ENCODE measurements at places on chromosomes 1 and 21.

GRCh38 chr1:167431261-167431908, 86.9 kb downstream of the CD247 start:
- no peak for DNase-seq

DNA sequence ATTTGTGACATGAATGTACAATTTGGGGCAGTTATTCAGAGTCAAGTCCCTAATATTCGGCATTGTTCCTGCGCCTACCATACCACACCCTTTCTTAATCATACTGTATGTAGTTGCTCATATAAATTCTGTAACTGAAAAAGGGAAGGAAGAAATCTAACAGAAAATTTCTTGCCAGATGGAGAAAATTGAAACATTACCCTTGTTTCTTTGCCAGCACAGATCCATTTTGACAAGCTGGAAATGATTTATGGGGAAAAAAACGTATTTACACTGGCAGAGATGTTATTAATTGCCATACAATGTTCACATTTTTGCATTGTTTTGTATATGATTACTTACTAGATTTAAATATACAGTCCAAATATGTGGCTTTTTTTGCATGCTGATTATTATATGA, 363.8 kb upstream of the PKN2 start:
- no peak for DNase-seq

DNA sequence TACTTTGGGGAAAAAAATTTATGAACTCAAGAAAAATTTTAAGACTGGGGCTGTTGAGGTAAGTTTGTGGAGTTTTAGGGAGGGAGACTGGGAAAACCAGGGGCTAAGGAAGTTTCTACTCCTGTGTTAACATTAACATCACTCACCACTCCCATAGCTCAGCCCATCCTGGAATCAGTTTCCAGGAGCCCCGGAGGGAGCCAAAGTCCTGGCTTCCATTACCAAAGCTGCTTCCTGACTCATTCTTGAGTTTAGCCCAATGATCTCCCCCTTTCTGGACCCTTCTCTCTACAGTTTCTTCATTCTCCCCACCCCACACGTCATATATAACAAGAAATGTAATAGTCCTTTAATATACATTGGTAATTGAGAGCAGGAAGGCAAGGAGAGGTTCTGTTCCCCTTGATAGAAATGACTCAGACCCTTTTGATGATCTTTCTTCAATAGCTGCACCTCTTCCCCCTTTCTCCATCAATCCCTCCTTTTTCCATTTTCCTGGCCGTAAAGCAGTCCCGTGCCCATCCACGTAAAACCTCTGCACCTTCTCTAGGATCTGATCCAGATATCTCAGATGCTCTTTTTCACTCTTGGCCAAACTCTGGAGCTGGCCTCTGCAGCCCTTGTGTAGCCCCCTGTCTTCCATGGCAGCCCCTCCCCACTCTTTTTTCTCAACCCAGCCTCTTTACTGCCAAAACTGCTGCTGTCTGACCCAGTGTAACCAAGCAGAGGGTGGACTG, 4.6 kb upstream of the PIAS3 start:
- no peak for DNase-seq

- DNase-seq = peak; percentile 17
These were observed 54.4 kb upstream of the JAK1 start for GRCh38 chr1:65020774-65021173.

DNA sequence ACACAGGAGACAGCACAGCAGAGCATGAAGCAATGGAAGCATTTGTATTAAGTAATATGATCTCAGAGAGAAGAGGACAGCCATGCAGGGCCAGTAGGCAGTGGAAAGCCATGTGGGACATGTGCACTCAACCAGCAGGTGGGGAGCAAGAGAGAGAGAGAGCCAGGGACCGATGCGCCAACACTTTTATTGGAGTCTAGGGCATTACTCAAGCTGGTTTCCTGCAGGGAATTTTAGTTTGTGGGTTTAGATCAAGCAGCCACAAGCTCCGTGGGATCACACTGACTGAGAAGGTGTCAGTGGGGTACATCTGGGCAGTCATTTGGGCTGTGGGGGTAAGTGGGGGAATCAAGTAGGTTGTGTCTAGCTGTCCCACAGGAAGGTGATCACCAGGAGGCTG, 137.1 kb downstream of the PCBP3 start:
- DNase-seq = no peak

GRCh38 chr1:89833183-89834082, 12.6 kb downstream of the LRRC8D start:
- no peak for DNase-seq

GRCh38 chr21:17082843-17083483, 429.9 kb upstream of the CXADR start:
- DNase-seq = no peak

DNA sequence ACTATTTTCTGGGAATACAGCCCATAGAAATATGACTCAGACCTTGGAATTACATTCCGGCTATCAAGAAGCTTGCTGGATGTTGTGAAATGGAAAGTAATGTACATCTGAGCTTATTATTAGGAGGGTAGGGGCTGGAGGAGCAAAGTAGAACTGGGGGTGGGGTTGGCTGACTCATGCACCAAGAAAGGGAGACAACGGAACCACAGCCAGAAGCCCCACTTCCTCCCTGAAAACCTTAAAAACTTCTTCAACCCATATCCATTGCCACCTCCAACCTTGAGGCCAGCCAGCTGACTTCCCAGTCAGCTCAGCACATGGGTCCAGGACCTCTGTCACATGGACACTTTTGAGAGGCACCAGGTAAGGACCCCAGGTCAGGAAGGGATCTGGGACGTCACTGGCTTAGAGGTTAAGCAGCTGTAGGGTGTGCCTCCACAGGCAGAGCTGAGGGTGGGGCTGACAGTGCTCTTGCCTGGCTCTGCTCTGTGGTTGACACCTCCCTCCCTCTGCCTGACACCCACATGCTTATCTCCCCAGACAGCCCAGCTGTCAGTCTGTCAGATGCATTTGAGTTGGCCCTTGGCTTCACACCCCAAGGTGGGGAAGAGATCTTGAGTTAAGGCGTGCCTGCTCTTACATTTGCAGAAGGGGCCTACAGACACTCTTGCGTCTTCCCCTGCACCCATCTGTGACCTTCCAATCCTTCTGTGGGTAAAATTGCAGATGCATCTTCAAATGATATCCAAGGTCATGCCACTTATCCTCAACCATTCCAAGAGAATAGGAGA, 5.7 kb upstream of the ZNF683 start:
- DNase-seq = peak; percentile 98

DNA sequence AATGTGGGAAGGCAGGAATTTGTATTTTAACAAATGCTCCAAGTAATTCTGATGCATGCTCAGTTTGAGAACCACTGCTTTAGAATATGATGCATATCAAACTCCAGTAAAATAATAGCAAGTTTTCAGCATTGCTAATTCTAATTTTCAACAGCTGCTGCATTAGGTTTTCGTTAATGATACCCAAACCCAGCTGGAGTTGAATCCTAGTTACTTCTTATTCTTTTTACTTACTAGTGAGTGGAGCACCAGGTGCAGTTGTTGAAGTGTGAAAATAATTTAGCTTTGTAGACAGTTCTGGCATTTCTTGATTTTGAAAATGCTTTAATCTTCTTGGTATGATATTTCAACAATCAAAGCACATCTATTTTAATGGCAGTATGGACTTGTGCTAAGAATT, 138.5 kb downstream of the HS2ST1 start:
- DNase-seq = no peak

- no peak for DNase-seq
These were observed 781.4 kb downstream of the BRINP3 start for GRCh38 chr1:189696297-189696696.

GRCh38 chr1:235659186-235659771, 9.7 kb upstream of the GNG4 start:
- no peak for DNase-seq

DNA sequence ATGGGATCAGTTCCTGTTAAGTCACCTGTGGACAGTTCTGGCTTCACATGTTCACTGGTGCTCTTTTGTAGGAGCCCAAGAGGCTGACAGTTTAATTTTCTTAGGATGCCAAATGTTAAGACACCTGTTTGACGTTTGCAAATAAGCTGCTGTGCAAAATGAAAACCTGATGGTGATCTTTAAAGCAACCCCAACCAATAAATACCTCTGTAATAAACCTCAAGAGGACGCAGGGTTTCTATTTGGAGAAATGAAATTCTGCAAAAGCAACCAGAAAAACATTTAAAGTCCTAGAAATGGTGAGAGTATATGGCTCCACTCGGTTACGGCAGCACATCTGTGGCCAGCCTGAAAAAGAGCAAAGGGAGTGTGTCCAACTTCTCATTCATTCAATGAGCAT, 5.7 kb upstream of the RHEX start:
- DNase-seq = no peak

- DNase-seq = peak; percentile 79
These were observed 79.9 kb downstream of the MORN1 start for GRCh38 chr1:2311184-2312032.

- DNase-seq = peak; percentile 55
These were observed 54.7 kb downstream of the STUM start for GRCh38 chr1:226603022-226603857.

GRCh38 chr1:40003156-40004093, 37.1 kb upstream of the CAP1 start:
- DNase-seq = no peak

GRCh38 chr1:2194898-2195673, 514 bp upstream of the FAAP20 start:
- peak; percentile 89 for DNase-seq

GRCh38 chr21:31520561-31521098, 138.9 kb upstream of the SOD1 start:
- DNase-seq = no peak

DNA sequence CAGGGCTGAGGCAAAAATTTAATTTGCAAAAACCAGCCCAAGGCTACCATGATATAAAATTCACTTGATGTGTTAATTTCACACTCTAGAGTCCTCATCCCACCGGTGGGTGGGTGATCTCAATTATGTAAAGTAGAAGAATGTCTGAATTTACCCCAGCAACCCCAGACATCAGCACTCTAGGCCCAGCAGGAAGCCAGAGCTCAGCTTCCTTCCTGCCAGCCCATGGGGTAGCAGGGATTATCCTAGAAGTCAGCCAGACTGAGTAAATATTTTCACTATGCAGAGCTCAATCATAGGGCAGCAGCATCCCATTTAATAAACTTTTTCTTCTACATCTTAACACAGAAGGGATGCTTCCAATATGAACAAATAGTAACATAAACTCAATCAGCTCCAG, 71.0 kb downstream of the SIPA1L2 start:
- no peak for DNase-seq

DNA sequence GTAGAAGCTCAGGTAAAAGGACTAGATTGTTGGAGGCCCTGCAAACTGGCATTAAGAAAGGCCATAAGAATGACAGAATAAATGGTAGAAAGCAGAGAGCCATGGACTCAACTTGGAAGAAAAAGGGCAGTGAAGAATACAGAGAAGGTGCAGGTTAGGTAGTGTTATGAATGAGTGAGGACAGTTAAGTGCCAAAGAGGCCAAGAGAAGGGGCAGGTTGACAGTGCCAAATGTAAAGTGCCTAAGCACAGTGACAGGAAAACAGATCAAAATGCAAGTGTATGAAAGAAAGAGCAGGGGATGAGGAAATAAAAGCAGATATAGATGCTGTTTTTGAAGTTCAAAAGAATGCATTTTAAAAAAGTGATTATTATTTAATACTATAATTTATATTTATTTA, 43.7 kb downstream of the INTS7 start:
- DNase-seq = no peak

DNA sequence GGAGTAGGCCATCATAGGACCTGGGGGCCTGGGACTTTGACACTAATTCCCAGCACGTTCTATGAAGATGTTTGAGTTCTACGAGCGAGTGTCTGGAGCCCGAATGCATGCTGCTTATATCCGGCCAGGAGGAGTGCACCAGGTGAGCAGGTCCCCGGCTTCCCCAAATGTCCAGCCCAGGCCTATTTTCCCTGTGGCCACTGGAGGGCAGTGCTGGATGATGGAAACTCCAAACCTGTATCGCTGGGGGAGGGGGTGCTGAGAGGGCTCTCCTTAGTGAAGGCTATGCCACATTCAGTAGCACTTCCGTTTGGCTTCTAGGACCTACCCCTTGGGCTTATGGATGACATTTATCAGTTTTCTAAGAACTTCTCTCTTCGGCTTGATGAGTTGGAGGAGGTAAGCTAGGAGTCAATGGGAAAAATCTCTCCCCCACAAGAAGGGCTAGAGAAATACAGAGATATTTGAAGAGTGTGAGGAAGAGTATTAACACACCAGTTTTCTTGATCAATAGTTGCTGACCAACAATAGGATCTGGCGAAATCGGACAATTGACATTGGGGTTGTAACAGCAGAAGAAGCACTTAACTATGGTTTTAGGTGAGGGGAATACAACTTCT, 5.2 kb upstream of the FCER1G start:
- peak; percentile 81 for DNase-seq

DNA sequence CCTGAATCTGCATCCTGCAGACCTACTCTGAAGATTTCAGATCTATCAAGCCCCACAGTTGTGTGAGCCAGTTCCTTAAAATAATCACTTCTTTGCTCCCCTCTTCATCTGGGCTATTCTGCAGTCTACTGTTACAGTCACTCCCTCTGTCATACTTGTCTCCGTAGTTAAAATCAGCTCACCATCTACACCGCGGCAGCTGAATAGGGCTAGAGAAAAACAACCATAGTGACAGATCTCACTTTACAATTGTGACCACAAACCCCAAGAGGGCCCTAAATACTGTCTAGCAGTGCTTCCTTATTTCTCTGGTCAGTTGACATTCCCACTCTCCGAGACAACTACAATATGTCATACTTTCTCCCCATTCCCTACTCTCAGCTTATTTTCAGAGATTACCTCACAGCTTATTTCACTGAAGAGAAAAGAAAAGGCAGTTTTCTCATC, 12.9 kb downstream of the DESI2 start:
- DNase-seq = peak; percentile 22

DNA sequence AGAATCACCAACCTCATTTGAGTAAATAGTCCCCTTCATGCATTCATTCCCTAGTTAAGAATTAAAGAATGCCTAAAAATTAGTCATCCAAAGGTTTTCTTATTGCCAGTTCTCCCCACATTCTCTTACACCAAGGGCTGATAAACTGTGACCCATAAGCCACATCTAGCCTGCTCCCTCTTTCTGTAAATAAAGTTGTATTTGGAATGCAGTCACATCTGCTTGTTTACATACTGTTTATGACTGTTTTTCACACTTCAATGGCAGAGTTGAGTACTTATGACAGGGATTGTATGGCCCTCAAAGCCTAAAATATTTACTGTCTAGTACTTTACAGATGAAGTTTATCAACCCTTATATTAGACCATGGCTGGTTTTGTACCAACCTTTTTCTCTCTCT, 16.1 kb upstream of the DYRK1A start:
- DNase-seq = peak; percentile 42

DNA sequence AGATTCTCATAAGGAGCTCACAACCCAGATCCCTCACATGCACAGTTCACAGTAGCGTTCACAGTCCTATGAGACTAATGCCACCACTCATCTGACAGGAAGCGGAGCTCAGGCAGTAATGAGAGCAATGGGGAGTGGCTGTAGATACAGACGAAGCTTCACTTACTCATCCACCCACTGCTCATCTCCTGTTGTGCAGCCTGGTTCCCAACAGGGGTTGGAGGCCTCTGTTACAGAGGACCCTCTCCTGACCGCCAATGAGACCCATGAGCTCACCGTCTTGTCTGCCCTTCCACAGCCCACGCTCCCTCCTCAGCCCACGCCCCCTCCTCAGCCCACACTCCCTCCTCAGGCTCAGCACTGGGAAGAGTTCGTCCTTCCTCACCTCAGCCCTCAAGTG, 39.6 kb downstream of the RSPH1 start:
- no peak for DNase-seq
